ENCODE measurements at places on chromosomes 3 and 15. TPM values are rescaled to one million over a fixed set of nuclear protein-coding genes. Genes with fewer than 3 reads are reported as not detected.

- no peak for DNase-seq
Measured at GRCh38 chr3:30401971-30402370, 204.4 kb upstream of the TGFBR2 start.

GRCh38 chr15:40481341-40482074, 10.7 kb downstream of the CHST14 start:
- DNase-seq: no peak

CLEC3B gene
- 17.1 TPM for total RNA-seq

DNA sequence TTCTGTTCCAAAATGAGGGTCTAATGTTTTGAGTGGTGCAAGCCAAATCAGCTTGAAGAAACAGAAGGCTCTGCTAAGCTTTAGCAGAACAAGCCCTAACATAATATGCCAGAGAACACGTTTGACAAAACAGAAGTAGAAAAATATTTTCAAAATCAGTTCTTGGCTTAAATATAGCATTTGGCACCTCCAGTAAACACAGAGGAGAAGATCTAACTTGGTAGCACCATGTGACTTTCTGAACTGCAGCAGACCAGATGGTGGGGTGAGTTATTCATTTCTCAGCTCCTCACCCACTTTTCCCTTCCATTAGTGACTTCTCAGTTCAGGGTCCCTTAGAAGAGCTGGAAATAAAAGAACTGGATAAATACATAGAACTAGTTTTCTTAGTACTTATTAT, 395.8 kb downstream of the MAGI1 start:
- DNase-seq: peak; percentile 18

B3GNT5 gene
- 19.9 TPM for total RNA-seq

GRCh38 chr15:80183306-80183705, 30.5 kb downstream of the FAH start:
- no peak for DNase-seq

DNA sequence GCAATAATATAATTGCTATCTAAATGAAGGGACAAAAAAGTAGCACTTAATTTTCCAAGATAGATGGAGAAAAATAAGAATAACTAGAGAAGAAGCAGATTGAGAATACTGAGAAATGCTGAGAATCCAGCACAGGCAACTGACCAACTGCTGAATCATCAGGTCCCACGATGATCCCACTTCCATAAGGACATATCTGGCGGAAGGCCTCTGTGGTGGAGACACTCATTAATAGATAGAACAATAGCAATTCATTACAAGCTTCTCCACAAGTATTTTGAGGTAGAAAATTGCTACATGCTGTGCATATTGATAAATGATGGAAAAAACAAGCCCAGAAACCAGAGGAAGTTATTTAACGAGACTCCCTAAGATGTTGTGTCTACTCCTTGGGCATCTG, 105.9 kb downstream of the DUT start:
- no peak for DNase-seq

AADACL2 gene
- not detected for total RNA-seq

GRIP2 gene
- 4.2 TPM for total RNA-seq

DNA sequence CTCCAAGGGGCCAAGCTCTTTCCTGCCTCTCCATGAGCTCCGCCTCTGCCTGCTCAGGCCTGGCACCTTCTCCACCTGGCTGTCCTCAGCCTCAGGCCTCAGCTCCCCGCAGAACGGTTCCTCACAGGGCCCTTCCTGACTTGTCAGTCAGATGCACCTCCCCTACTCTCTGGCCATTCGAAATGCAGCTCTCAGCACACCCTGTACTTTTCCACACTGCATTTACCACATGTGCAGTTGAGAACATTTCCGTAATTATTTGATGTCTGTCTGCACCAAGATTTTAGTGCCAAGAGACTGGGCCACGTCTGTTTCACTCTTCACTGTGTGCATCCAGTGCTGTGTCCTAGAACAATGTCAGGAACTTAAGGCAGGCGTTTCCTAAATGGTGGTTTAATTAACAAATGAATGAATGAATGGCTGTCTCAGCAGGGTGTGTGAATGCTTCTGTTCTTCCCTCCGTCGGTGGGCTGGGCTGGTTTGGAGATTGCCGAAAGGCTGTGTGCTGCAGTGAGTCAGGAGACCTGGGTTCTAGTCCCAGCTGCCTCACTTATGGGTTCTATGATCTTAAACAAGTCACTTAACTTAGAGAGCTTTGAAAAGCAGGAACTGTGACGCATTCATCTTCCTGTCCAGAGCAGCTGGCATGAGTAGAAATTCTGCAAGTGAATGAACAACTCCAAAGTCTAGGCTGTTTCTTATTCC, 5.4 kb downstream of the MUC4 start:
- no peak for DNase-seq

GRCh38 chr3:141323936-141324704, 44.2 kb upstream of the ZBTB38 start:
- DNase-seq: no peak

- DNase-seq: no peak
Measured at GRCh38 chr3:102090721-102091045, 241.4 kb downstream of the NFKBIZ start.

- no peak for DNase-seq
Measured at GRCh38 chr15:60464836-60465630, 13.9 kb downstream of the ICE2 start.

DNA sequence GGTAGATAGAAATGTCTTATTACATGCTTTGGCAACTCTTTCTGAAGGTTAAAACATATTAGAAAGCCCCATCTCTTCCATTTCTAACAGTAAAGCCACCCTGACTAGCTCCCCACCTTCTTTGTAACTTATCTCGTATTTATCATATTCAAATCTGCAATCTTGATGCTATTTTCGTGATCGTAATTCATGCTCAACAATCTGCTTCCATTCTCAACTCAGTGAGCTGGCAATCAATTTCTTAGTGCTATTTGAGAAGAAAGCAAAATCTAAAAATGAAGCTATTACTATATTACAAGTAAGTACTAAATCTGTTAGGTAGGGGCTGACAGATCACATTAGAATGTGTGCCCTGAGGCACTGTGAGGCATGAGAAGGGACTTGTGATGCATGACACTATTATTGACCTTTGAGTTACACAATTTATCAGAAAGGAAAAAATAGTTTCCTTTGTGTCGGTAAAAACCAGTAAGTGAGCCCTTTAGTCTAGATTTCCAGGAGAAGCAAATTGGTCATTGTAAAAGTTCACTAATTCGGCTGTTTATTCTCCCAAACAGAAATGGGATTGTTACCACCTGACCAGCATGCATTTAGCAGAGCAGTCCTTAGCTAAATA, 379.7 kb upstream of the CNTN6 start:
- no peak for DNase-seq

NR1I2 gene
- 0.36 TPM for total RNA-seq

GRCh38 chr3:14921811-14922705, 25.3 kb upstream of the NR2C2 start:
- no peak for DNase-seq

- DNase-seq: no peak
Measured at GRCh38 chr3:175386630-175387029, 527.5 kb downstream of the NAALADL2 start.

- no peak for DNase-seq
Measured at GRCh38 chr3:174202561-174202960, 656.6 kb upstream of the NAALADL2 start.

DNA sequence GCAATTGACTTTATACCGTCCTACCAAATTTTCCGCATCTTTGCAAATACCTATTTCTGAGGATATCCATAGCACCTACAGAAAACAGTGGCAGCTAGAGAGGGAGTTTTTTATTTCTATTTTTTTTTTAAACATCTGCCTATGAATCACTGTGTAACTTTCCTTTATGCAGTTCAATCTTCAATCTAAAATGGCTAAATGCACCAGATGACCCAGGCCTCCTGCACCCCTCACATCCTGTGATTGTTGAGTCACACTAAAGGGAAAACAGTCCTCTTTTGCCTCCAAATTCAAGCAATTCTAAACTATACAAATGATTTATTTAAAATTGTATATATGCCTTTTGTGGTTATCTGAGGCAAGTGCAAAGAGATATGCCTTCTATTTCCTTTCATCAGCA, 20.1 kb upstream of the BCL6 start:
- DNase-seq: no peak

GRCh38 chr15:28269097-28269496, 52.9 kb downstream of the HERC2 start:
- DNase-seq: no peak

FAM43A gene
- 10.9 TPM for total RNA-seq

ACTC1 gene
- total RNA-seq: 4.7 TPM

DNA sequence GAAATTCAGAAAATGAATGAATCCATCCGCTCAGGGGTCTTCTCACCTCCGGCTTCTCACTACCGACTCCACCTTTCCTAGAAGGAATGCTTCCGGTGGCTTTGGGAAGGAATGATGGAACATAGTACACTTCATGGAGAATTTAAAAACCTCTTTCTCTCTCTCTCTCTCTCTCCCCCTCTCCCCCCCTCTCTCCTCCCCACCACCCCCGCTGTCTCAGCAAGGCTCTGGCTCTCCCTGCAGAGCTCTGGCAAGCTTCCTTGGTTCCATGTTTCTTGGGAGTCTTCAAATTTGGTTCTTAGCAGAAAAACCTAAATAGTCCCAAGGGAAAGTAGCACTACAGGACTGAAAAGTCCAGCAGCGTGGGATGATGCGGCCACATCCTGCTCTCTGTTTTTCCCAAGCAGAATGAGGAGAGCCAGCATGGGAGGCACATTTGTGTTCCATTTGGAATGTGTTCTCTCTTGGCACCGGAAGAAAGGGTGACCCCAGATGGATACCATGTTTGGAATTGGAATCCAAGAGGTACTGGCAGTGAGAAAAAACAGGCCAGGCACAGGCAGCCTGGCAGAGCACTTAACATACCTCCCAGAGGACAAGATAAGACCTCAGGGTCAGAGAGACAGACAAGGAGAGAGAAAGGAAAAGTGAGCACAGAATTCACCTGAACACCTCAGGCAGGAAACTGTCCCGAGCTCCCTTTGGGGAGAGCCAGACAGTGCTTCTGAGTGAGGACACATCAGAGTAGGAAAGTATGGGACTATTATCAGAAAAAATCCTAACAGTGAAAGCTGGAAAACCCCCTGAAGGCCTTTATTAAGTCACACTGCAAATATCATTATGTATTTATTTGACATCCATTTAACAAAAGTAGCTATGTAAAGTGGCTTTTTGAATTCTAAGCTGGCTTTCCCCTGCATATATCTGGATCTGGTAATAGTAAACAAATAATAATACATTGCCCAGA, at the start of gene POPDC2:
Gene POPDC2 (minus strand): TSS at position 116 of the 967 bp plus-strand sequence. CDS start 166 bp downstream, outside the sequence.
- DNase-seq: peak; percentile 10

DNA sequence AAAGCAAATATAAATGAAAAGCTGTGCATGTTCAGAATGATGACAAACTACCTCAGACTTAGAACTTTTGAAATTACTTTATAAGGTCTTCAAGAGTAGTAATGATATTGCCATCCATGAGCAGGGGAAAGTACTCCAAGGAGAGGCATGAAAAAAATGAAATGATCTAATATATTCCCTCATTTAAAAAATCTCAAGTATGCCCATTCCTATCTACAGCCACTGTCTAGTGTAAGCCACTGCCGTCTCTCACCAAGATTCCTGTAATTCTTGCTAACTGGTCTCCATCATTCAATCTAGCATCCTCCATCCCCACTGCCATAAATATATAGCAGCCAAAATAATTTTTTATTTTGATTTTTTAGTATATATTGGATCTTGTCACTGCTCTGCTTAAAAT, 258.8 kb downstream of the PLOD2 start:
- DNase-seq: no peak

- DNase-seq: no peak
Measured at GRCh38 chr3:133833267-133833666, 27.7 kb downstream of the SRPRB start.

TFDP2 gene
- total RNA-seq: 61.8 TPM

GRCh38 chr3:56772952-56773938, 28.5 kb downstream of the ARHGEF3 start:
- no peak for DNase-seq

DNA sequence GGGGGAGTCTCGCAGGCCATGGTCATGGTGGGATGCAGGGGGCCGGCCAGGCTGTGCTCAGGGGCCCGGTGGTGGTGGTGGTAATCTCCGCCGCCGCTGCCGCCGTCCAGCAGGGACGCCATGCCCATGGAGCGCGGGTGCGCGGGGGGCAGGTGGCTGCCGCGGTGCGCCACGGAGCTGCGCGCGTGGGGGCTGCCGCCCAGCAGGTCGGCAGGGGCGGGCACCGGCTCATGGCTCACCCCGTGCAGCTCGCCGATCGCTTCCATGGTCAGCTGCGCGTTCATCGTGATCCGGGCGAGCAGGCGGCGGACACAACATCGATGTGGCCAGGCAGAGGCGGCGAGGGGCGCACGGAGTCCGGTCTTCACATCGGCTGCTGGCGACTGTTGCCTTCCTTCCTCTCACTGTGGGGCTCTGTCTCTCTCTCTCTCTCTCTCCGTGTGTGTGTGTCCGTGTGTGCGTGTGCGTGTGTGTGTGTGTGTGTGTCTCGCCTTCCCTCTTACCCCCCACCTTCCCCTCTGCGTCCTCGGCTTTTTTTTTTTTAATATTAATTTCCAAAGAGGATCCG, 451 bp downstream of the ONECUT1 start:
- no peak for DNase-seq

DNA sequence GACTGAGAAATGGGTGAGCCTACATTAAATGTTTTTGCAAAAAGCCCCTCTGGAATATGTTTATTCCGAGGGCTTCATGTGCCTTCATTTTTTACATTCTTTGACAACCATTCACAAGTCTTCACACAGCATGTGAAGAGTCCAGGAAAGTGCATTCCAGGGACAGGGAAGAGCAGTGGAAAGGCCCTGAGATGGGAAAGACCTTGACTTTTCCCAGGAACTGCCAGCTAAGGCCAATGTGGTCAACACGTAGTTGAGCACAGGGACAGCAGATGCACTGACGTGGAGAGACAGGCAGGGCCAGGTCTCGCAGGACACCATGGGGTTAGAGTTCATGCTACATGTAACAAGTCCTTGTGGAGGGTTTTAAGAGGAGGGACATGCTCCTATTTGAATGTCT, 21.7 kb downstream of the SSR3 start:
- no peak for DNase-seq

DNA sequence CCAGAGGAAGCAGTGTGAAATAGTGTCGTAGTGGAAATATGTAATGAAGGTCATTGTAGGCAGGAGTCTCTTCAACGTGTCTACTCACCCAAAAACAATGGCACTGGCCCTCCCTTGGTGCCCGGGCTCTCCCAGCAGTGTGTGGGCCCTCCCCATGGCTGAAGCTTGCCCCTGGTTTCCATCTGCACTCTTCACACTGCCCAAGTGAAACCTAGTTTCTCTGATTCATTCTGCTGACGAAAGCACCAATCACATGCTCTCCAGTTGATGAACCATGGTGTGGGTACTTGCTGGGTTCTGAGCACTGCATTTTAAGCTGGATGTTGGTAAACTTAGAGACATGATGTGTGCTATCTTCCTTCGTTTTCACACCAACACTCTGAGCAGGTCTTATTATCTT, 61.0 kb upstream of the AGBL1 start:
- DNase-seq: no peak

CXCR6 gene
- not detected for total RNA-seq

DNA sequence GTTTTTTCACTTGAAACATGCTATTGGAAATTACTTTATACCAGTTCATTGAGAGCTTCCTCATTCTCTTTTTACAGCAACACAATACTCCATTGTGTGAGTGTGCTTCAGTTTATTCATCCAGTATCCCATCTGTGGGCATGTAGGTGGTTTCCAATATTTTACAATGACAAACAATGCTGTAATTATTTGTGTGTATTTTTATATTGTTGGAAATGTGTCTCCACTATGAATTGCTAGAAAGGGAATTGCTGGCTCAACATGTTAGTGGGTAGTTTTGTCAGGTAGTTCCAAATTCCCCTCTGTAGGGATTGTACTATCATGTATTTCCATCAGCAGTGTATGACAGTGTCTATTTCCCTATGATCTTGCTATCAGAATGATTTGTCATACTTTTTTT, 65.8 kb upstream of the MAGI1 start:
- no peak for DNase-seq
